ENCODE measurements at places on chromosomes 3 and 15.

- DNase-seq = no peak
Measured at GRCh38 chr15:90200534-90201129, 498 bp upstream of the SEMA4B start.

- no peak for DNase-seq
Measured at GRCh38 chr3:37537914-37538691, 323.6 kb upstream of the CTDSPL start.

DNA sequence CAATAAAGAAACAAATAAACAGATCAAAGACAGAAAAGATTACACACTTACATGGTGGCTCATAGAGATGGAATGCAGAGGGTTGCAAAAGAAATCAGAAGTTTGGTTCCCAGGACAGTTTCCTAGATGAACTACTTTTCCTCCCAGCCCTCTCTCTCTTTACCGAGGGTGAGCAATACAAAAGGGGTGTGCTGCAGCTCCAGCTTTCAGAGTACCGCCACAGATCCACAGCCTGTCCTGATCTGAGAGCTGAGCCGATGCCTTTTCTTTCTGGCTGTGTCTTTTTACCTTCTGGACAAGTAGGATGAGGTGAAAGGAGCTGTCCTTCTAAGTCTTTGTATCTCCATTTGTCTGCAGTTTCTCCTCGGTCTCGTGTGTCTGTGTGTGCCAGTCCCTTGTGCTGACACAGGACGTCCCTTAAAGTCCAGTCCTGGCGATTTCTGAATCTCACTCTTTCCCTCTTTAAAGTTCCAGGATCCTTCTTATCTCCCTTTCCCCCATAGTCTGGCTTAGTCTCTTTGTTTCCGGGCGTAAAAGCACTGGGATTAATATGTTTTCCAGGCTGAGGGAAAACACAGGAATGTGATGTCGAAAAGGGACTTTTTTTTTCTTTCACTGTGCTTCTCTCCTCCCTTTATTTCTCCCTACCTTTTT, 540 bp downstream of the CCDC80 start:
- DNase-seq = peak; percentile 30

- no peak for DNase-seq
Measured at GRCh38 chr3:126031981-126032471, 51.9 kb downstream of the SLC41A3 start.

All from H54 (cell line).